NCI-H460 (cell line): ENCODE measurements at places on chromosomes 16 and 17.

- DNase-seq = no peak
These were observed 2064.6 kb downstream of the TP53TG3F start for GRCh38 chr16:35523991-35524390.

DNA sequence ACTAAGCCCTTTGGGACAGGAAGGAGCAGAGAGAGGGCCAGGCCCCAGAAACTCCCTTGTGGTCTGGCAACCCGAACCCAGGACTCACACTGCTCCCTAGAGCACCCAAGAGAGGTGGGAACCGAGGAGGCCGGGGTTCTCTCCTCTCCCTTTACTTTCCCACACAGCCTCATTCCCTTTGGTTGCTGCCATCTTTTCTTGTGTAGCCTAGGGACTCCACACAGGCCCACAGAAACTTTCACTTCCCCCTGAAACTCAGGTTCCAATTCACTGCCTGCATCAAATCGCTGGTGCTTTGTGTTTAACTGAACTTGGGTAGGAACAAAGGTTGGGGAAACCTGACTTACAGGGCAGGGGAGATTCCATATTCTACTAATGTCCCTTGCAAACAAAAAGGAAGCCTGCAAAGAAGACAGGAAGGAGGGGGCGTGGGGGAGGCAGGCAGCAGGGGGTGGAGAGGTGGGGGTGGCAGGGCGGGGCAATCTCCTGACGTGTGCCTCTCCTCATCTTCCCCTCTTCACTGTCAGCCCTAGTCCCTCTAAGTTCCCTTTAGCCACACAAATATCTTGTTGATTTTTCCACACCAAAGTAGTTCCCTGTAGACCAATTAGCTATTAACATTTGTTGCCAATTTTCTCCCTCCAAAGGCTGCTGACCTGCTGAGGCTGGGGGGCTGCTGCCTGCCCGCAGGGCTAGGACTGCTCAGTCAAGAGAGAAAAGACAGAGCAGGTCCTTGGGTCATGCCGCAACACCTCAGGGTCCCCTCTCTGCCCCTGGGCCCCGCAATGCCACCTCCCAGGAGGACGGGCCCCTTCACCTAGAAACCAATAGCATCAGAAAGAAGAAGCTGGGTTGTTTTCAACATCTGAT lies 8.0 kb downstream of the ST3GAL2 start:
- no peak for DNase-seq

- DNase-seq = no peak
These were observed 10.7 kb downstream of the MYO15A start for GRCh38 chr17:18119166-18119745.

GRCh38 chr17:29726715-29727252 lies 104.1 kb upstream of the CORO6 start:
- no peak for DNase-seq

- no peak for DNase-seq
These were observed 458 bp downstream of the ENKD1 start for GRCh38 chr16:67666032-67666551.

DNA sequence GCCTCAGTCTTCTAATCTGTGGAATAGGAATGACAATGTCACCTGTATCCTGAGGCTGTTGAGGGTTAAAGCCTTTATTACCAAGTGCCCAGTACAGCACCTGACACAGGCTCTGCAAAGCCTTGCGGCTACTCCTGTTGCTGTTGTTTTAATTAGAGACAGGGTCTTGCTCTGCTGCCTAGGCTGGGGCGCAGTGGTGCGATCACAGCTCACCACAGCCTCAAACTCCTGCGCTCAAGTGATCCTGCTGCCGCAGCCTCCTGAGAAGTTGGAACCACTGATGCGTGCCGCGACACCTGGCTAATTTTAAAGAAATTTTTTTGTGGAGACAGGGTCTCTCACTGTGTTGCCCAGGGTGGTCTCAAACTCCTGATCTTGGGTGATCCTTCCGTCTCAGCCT lies 5.4 kb downstream of the GSE1 start:
- DNase-seq = no peak

GRCh38 chr16:71552698-71553503 lies 24.0 kb downstream of the TAT start:
- no peak for DNase-seq
